Spinal cord (tissue), 10 donors: ENCODE measurements at places on chromosomes 5 and 9. TPM values are rescaled to one million over a fixed set of nuclear protein-coding genes. Genes with fewer than 3 reads are reported as not detected.

DNA sequence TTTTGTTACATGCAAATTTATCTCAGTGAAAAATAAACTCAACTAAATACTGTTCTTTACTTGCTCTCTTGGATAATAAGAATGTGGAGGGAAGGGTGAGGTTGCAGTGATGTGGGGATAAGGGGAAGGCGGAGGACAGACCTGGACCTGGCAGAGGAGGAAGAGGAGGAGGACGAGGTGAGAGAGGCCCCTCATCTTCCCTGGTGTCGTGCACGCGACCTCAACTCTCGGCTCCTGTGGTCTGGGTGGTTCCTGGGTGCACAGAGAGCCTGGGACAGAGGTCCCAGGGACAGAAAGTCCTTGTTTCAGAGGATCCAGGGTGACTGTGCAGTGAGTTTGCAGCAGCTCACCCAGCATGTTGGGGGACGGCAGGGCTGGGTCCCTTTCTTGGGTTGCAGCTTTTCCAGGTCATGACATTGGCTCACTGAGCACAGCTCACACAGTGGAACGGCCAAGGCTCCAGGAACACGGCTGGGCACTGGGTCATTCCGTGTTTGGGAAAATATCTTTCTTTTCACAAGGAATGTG is 37.7 kb upstream of the LPCAT1 start:
- DNase-seq = no peak

The GMCL2 gene
- total RNA-seq = not detected

DNA sequence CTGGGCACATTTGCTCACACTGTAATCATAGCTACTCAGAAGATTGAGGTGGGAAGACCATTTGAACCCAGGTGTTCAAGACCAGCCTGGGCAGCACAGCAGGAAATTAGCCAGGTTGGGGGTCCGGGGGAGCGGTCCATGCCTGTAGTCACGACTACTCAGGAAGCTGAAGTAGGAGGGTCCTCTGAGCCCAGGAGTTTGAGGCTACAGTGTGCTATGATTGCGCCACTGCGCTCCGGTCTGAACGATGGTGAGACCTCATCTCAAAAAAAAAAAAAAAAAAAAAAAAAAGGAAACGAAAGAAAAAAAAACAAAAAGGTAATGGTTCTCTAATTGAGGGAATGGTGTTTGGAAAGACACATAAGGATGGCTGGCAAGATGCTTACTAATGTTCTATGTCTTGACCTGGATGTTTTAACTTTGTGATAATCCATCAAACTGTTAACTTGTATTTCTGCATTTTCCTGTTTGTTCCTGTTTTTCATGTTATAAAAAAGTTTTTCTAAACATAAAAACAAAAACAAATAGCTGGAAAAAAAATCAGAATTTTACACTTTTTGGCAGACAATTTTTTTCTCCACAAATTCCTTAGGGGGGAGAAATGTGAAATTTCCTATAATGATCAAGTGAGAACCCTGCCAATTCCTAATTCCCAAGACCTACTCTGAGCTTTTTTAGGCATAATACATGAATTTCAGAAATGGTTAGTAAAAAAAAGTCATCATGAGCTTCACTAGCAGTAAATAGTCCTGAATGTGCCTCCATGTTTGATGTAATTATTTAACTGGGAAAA is 96.9 kb downstream of the DENND1A start:
- DNase-seq = no peak

The BARHL1 gene
- 2.0 TPM for total RNA-seq

GRCh38 chr5:76194340-76194739 is 111.2 kb downstream of the SV2C start:
- DNase-seq = no peak

The FST gene
- total RNA-seq = 3.3 TPM

DNA sequence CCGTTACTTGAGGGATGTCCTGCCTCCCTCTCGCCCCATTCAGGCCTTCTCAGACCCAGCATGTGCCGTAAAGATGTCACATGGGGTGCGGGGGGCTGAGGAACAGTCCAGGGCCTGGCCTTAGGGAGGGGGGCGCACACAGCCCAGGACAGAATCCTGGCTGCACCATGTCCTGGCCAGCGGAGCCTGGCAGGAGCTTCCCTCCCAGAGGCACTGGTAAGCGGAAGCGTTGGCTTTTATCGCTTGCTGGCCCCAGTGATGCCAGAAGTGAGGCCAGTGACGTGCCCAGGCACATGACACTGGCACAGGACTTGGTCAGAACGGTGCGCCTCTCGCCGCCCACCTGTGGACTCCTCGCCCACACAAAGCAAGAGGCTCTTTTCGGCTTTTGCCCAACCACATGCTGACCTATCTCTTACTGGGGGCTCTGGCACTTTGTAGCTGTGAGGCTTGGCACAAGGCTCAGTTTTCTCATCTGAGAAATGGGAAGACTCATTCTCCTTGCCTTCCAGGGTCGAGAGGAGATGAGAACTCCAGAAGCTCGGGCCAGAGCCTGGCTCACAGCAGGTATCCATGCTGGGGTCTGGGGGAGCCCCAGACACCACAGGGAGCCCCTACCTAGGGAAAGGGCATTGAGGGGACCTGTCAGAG is 59.0 kb downstream of the LMX1B start:
- DNase-seq = no peak

DNA sequence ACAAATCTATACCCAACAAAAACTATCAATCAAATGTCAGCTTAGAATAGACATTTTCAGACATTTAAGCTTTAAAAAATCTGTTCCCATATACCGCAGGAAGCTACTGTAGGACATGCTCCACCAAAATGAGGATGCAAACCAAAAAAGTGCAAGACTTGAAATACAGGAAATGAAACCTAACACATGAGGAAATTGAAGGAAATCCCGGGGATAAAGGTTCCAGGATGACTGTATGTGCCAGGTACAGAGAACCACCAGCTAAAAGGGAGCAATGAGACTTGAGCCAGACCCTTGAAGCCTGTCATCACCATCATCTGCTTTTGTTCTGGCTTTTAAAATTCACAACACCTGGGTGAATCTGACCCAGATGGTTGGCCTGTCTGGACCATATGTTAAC is 21.4 kb downstream of the DIAPH1 start:
- no peak for DNase-seq

DNA sequence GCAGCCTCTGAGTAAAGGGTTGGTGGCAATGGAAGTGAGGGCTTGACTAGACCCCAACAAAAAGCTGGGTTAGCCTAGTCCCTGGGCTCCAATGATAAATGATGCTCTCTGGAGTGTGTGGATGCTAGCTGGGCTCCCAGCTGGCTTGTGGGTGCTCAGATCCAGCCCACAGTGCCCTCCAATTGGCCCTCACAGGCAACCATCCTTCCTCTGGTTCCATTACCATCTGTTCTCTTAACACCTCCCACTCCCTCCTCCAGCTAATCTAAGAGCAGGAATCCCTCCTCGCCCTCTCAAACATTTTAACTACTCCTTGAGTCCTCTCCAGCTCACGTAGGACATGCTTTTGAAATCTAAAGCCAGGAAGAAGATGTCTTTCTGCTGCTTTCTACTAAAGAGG is 25.2 kb upstream of the FRMD3 start:
- no peak for DNase-seq

- peak; percentile 82 for DNase-seq
These were observed 10.9 kb downstream of the CDH18 start for GRCh38 chr5:19977099-19977498.

GRCh38 chr9:128718047-128718446 is 5.9 kb downstream of the ZDHHC12 start:
- no peak for DNase-seq

DNA sequence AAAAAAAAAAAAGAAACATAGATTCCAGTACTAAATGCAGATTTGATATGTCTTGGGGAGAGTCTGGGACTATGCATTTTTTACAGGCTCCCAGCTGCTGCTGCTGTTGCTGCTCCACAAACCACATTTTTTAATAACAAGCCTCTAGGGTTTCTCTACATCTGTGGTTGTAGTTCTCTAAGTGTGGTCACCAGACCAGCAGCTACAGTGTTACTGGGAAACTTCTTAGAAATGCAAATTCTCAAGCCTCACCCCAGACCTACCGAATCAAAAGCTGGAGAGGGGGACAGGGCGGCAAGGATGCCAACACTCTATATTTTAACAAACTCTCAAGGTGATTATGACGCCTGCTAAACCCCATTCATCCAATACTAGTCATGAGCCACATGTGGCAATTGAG is 293.4 kb upstream of the PTGER4 start:
- no peak for DNase-seq

- no peak for DNase-seq
These were observed 33.3 kb upstream of the N4BP3 start for GRCh38 chr5:178080056-178080455.

DNA sequence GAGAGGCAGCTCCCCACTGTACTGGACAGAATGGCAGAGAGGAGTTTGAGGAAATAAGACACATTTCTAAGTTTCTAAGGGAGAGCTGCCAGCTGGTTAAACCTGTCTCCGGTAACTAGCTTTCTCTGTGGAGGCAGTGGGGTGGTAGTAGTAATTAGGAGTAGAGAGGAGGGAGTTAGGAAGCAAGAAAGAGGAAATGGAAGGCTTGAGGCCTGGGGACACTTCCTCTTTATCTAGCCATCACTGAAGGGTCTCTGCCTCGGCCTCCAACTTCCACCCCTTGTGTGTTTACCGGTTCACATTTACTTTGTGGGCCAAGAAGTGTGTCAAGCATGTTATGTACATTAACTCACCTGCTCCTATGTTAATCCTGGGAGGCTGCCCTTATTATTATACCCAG is 462.2 kb upstream of the DMAC1 start:
- DNase-seq = no peak

DNA sequence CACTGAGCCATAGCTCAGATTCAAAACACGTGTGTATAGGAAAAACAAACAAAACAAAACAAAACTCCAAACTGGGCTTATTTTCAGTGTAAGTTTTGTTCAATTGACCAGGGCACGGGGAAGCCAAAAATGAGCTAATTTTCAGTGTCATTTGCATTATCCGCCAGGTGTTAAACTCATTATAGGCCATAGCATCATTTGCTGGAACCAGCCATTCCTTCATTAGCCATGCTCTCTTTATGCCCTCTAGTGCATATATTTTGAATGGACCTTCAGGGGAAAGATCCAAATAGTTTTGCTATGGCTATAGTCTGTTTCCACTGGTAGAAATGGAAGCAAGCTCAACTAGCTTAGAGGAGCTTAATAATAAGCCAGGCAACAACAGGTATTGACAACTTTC is 1205.2 kb upstream of the DMAC1 start:
- no peak for DNase-seq

- DNase-seq = peak; percentile 66
These were observed 12.5 kb upstream of the CTSL start for GRCh38 chr9:87713278-87713987.

The OCLN gene
- total RNA-seq = 40.6 TPM

DNA sequence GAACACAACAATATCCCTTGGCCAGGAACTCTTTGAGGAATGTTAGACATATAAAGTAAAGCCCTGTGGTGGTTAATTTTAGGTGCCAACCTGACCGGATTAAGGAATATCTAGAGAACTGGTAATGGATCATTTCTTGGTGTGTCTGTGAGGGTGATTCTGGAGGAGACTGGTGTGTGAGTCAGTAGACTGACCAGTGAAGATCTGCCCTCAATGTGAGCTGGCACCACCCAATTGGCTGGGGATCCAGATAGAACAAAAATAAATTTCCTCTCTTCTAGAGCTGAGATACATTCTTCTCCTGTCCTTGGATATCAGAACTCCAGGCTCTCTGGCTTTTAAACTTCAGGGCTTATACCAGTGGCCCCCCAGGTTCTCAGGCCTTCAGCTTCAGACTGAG is 56.2 kb upstream of the TNPO1 start:
- no peak for DNase-seq

DNA sequence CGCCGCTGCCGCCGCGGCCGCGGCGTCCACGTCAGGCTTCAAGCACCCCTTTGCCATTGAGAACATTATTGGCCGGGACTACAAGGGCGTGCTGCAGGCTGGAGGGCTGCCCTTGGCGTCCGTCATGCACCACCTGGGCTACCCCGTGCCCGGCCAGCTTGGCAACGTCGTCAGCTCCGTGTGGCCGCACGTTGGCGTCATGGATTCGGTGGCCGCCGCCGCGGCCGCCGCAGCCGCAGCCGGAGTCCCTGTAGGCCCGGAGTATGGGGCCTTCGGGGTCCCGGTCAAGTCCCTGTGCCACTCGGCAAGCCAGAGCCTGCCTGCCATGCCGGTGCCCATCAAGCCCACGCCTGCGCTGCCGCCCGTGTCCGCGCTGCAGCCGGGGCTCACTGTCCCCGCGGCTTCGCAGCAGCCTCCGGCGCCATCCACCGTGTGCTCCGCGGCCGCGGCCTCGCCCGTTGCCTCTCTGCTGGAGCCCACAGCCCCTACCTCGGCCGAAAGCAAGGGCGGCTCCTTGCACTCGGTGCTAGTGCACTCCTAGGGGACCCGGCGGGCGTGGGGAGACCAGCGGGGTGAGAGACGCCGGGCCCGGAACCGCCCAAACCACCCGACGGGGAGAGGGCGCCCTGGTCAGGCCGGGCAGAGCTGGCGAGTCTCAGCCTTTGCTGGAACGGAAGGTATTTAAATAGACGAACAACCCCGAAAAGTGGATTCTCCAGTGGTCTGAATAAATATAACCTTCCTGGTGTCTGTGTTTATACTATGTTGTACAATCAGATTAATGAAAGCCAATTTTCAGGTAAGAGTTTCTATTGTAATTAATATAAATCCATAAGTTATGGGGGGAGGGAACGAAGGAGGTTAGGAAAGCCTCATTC is 1.2 kb downstream of the FOXB2 start:
- no peak for DNase-seq
